ENCODE measurements at places on chromosomes 2 and 18.

DNA sequence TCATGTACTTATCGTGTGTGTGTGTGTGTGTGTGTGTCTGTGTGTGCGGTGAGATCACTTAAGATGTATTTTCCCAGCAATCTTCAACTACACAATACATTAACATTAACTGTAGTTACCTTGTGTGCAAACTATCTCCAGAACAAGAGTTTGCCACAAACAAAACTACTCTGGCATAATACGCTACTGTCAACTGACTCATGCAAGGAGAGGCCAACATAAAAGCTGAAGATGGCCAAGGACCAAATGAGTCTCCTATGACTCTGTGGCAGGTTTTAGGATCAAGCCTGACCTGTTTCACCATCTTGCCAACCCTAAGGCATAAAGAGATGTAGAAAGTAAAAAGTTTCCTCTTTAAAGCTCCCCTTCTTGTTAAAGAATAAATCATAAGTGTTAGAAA lies 20.1 kb downstream of the CYB5A start:
- DNase-seq = no peak

DNA sequence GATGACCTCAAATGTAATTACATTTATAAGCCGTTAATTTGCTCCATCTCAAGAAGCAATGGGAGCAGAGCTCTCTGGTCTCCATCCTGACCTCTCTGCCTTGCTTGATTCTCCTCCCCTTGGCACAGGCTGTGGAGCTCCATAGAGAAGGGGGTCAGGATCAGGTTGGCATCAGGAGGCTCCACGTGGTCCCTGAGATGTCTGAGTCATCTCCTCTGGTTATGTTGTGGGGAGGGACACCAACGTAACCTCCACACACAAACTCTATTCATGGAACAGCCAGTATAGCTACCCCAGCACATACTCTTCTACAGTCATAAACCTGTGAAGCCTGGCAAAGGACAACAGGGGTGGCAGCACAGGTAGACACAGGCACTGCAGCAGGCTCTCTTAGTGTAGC lies 29.0 kb downstream of the TRABD2A start:
- no peak for DNase-seq

GRCh38 chr18:2926528-2926927 lies 79.7 kb downstream of the EMILIN2 start:
- no peak for DNase-seq

GRCh38 chr2:226115102-226115831 lies 684.4 kb downstream of the IRS1 start:
- no peak for DNase-seq

DNA sequence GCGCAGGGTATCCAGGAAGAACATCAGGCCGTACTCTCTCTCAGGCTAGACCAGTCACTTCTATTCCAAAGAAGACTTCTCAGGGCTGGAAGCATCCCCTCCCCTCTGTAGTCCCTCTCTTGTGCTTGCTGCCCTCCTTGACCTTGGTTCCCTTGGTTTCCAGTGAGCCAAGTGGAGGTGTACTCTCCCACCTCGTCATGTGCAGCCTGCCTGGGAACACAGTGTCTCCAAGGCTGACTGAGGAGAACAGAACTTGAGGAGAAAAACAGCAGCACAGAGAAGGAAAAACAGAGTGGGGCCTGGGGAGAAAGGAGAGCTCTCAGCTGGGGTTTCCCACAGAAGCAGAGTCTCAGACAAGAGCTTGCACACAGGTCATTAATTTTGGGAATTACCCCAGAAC lies 52.7 kb downstream of the HAUS1 start:
- no peak for DNase-seq

GRCh38 chr2:208879666-208880065 lies 473.1 kb downstream of the PTH2R start:
- DNase-seq = no peak

GRCh38 chr2:96161898-96162297 lies 16.7 kb upstream of the DUSP2 start:
- DNase-seq = no peak

GRCh38 chr2:175633227-175633626 lies 368.8 kb downstream of the LNPK start:
- DNase-seq = no peak

DNA sequence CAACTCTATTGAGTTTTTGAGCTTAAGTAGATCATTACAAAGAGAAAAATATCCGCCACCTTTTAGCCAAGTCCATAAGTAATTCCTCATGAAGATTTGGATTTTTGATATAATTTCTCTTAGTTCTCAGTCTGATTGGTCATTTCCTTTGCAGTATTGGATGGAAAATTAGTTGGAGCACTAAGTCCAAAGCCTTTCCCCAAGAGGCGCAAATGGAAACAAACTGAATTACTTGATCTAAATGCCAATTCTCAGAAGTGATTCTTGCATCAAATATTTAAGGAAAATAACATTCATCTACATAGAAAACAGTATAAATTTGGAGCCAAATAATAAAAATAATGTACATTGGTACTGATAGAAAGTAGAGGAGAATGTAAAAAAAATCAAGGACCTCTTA lies 115.6 kb downstream of the CACNB4 start:
- DNase-seq = no peak

Measured in activated CD4-positive, alpha-beta T cell treated with anti-CD3 and anti-CD28 coated beads for 1 hour (primary cell).